ENCODE measurements at places on chromosomes 5 and 9.

DNA sequence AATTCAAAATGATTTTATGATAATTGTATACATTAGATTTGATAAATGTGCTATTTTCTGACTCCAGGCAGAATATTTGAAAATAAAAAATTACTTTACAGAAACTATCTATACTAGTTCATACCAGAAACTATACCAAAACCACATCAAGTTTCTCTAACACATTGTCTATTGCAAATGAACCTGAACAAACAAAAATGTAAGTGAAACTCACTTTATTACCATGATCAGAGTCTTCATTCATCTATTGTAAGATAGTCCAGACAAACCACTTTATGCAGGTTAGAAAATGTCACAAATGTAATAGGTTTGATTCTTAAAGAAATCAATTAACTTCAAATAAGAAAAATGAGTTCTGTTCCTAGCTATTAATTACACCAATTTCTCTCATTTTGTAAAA lies 99.4 kb downstream of the OXCT1 start:
- no peak for DNase-seq

- no peak for DNase-seq
These were observed 17.1 kb downstream of the CTNNA1 start for GRCh38 chr5:138770291-138770690.

- DNase-seq = no peak
These were observed 152.2 kb downstream of the CAVIN4 start for GRCh38 chr9:100730086-100730485.

GRCh38 chr5:95086927-95087815 lies 197.7 kb downstream of the MCTP1 start:
- no peak for DNase-seq

GRCh38 chr5:34669931-34670516 lies 13.9 kb downstream of the RAI14 start:
- no peak for DNase-seq

DNA sequence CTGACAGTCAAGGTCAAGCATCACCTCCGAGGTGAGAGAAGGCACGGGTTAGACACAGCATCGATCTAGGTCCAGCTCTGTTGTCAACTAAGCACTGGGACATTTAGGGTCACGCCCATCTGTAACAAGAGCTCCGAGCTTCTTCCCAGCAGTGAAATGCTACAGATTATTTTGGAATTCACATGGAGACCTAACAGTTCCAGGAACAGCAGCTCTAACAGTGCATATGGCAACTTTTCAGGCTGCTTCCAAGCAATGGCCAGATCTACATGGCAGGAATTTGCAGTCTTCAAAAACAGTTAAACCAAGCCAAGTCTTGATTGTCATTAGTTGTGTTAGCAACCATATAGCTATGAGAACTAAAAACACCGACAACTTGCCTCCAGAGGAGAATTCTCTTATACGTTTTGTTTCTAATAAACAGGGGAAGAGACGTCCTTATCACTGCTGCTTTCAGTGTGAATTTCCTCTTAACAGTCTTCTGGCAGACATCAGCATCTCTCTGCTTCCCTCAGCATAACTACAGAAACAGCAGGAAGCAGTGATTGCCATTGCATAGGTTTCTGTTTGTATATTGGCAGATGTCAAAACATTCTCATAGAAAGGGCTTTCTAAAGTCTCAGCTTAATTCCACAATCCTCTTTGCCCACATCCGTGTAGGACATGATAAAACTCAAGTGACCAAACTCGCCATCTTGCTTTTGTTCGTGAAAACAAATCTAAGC lies 242.1 kb upstream of the DAPK1 start:
- no peak for DNase-seq

GRCh38 chr5:54908774-54909525 lies 76.4 kb downstream of the ESM1 start:
- DNase-seq = no peak

GRCh38 chr9:92328225-92328624 lies 2.5 kb downstream of the CENPP start:
- DNase-seq = no peak

- DNase-seq = no peak
These were observed 13.5 kb upstream of the KIF27 start for GRCh38 chr9:83934569-83935275.

DNA sequence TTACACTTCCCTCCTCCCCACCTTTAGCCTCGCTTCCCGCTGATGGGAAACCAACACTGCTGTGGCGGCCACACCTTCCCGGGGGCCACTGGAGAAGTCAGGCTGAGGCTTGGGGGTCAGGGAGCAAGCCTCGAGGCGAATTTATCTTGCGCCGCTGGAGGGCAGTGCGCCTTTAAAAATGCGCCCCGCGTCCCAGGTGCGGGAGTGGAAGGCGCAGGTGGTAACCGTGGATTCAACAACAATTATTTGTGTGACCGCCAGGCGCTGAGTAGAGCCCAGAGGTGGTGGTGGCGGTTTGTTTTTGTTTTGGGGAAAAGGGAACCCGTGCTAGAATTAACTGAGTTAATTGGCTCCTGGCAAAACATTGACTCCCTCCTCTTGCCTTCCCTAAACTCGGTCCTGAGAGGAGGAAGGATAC lies 1.1 kb downstream of the CFAP77 start:
- DNase-seq = peak; percentile 81

- DNase-seq = peak; percentile 60
These were observed 6.6 kb downstream of the PCDH12 start for GRCh38 chr5:141951332-141951781.

GRCh38 chr9:113579283-113580040 lies 115.9 kb downstream of the RGS3 start:
- peak; percentile 47 for DNase-seq

DNA sequence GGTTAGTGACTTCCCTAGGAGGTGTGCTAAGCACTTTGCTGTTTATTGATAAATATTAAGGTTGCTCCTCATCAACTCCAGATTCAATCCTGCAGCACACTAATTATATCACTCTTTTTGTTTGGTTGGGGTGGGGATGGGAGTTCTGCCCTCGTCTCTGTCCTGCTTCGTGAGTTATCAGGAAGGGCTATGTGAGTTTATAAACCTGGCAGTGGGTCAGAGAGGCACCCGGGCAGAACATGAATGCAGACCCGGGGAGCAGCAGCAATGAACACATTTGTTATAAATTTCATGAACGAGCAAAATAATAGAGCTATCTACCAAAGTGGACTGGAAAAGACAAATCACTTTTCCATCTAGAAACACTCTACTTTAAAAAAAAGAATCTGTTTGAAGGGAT lies 125.5 kb upstream of the WWC1 start:
- no peak for DNase-seq

DNA sequence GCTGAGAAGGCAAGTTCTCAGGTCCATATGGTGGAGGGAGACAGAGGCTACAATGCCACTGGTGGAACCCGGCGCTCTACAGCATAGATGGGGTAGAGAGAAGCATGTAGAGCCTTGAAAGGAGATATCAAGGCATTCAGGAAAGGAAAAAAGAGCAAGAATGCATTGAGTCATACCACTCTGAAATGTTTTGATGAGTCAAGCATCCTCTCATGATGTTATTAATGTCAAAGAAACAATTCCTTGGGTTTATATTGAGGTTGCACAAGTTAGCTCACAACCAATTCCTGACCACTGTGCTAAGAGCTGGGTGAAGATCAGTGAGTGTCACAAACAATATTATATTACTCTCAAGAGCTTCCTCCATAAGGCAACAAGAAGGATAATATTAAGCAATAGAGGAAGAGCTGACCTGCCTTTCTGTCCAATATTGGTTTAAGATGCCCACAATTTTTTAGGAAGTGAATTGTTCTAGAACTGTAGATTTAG lies 178.0 kb downstream of the RFK start:
- DNase-seq = no peak

- no peak for DNase-seq
These were observed 4.4 kb downstream of the CDK9 start for GRCh38 chr9:127790094-127790855.

DNA sequence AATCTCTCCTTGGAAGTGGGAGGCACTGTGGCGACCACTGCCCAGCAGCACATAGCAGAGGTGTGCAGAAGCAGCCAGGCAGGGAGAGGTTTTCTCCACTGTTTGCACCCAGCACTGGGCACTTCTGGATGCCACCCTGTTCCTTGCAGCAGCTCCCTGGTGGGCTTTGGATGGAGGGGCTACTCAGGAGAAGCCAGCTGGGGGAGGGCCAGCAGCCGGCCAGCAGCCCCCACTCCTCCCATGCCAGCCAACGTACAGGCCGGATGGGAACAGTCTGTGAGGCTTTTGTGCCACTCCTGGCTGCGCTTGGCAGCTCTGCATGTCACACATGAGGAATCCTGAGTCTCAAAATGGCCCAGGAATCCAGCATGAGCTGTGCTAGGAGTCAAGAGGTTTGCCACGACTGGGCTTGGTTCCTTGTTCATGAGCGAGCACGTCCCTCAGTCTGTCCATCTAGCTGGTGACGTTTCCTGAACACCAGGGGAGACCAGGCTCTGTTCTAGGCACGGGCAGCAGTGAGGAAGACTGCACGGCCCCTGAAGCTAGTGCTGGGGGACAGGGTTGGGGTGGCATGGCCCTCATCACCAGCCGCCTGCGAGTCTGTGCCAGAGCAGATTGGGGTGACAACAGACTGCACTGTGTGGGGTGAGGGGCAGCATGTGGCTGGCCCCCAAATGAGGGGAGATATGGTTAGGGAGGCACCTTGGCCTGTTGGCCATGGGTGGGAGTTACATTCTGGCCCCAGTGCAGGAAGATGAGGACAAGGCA lies 10.1 kb downstream of the PHF2 start:
- DNase-seq = peak; percentile 5

- DNase-seq = peak; percentile 58
These were observed 162.0 kb downstream of the C9orf50 start for GRCh38 chr9:129458663-129459546.

- DNase-seq = no peak
These were observed 9.4 kb downstream of the BBLN start for GRCh38 chr9:128169492-128169891.

- DNase-seq = no peak
These were observed 194.4 kb downstream of the ARRDC3 start for GRCh38 chr5:91188755-91189154.

- DNase-seq = no peak
These were observed 295.8 kb upstream of the IRX2 start for GRCh38 chr5:3047212-3047774.

- no peak for DNase-seq
These were observed 2.5 kb downstream of the CXXC5 start for GRCh38 chr5:139650689-139651042.

DNA sequence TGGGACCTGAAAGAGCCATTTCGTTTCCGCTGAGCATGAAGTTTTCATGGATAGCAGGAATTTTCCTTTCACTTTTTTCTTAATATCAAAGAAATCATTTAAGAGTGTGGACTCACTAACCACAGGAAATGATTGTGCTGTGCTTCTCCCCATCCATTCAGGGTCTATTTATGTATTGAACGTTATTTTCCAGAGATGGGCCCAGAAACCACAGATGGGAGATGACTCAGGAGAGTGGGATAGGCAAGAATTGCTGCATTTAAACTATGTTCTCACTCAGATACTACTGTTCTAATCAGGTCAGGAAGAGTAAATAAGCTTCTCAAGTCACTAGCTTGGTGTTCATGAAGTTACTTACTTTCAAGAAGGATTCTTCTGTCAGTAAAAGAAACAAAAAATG lies 763.8 kb downstream of the DTWD2 start:
- no peak for DNase-seq

- no peak for DNase-seq
These were observed 51.7 kb upstream of the SEMA6A start for GRCh38 chr5:116626272-116626723.

- DNase-seq = no peak
These were observed 2.2 kb upstream of the CEP120 start for GRCh38 chr5:123425431-123425830.

DNA sequence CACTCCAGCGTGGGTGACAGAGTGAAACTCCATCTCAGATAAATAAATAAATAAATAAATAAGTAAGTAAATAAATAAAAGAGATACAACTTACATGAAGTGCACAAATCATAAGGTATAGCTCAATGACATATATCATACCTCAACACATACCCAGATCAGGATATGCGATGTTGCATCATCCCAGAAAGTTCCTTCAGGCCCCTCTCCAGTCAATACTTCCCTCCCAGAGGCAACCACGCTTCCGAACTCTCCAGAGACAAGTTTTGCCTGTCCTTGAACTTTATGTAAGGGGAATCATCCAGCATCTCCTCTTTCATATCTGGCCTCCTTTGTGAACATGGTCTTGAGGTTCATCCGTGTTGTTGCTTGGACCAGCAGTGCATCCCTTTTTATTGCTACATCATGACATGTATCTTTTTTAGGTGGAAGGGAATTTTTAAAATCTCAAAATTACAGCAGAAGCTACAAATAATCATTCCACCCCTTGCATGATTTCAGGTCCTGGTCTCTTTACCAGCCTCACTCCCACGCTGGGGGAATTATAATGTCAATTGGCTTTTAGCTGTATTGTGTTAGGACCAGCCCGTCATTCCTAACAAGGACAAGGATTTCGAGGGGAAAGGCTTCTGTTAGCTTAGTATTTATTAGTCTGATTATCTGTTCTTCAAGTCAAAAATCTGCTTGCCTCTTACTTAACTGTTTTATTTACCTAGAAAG lies 32.9 kb upstream of the AOPEP start:
- no peak for DNase-seq

GRCh38 chr9:14281136-14281795 lies 32.7 kb downstream of the NFIB start:
- no peak for DNase-seq

GRCh38 chr9:14243514-14244042 lies 70.4 kb downstream of the NFIB start:
- no peak for DNase-seq

DNA sequence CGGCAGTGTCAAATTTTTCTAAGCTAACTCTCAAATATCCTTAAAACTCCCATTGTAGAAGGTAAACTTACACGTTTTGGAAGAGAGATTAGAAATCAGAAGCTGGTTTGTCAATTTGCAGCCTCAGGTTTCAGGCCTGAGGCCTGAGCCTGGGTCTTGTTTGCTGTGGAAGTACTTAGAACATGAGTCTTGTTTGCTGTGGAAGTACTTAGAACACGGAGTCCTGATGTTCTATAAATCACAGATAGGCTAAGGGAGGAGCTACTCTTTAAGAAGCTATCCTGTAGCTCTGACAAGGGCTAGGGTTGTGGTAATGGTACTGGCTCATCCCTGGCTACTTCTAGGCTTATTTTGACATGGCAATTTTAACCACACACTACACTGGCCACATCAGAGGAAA lies 97.8 kb downstream of the FBXW11 start:
- DNase-seq = no peak

- DNase-seq = no peak
These were observed 85.9 kb upstream of the FSTL4 start for GRCh38 chr5:133698259-133698554.
